ENCODE measurements at places on chromosomes 7 and 10.

DNA sequence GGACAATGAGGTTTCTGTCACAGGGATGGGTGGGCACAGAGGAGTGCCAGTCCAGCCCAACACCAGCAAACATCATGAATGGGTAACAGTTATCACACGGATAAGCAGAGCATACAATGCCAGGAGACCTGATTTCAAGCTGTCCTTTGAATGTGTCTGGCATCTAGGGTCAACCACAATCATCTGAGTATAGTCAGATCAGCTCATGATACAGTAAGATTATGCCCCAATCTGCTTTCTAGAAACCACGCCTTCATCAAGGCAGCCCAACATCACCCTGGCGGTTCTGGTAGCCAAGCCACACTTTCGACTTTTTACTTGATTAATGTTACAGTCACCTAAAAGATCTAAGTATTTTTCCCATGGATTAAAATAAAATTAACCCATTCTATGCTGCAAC is 10.5 kb downstream of the FAM171A1 start:
- no peak for DNase-seq

GRCh38 chr7:132205509-132205908 is 370.8 kb downstream of the PLXNA4 start:
- no peak for DNase-seq

GRCh38 chr7:116363637-116364432 is 135.7 kb upstream of the CAV2 start:
- DNase-seq, result no peak

- DNase-seq, result no peak
These were observed 675.2 kb downstream of the PHTF2 start for GRCh38 chr7:78473571-78474301.

DNA sequence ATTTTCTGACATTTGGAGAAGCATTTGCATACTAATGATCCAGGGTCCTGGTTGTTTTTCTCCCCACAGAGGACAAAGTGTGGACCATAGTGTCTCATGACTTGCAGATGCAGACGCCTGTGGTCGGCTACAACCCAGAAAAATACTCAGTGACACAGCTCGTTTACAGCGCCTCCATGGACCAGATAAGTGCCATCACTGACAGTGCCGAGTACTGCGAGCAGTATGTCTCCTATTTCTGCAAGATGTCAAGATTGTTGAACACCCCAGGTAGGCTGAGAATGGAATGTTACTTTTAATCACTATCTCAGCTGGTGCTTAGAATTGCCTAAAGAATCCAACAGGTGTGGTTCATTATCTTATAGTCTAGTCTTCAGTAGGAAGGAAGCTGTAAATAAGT is 951.5 kb upstream of the C7orf33 start:
- DNase-seq, result no peak

GRCh38 chr7:18345641-18346234 is 149.8 kb upstream of the HDAC9 start:
- DNase-seq, result peak; percentile 78
